ENCODE measurements at places on chromosomes 6 and 20. TPM values are rescaled to one million over a fixed set of nuclear protein-coding genes. Genes with fewer than 3 reads are reported as not detected.

The COX4I2 gene
- not detected for total RNA-seq

The NKAPL gene
- 0.85 TPM for total RNA-seq

The EPM2A gene
- total RNA-seq, result 4.0 TPM

The SFT2D1 gene
- total RNA-seq, result 29.4 TPM

The NANP gene
- 7.1 TPM for total RNA-seq

The ATP9A gene
- total RNA-seq, result 21.2 TPM

The SLC35D3 gene
- total RNA-seq, result not detected

The AKAP7 gene
- 1.6 TPM for total RNA-seq

The PSORS1C2 gene
- total RNA-seq, result not detected

The C6orf15 gene
- total RNA-seq, result not detected

The PREX1 gene
- 61.7 TPM for total RNA-seq

The ACTL10 gene
- total RNA-seq, result 1.6 TPM

The ARMC12 gene
- total RNA-seq, result 0.19 TPM

The CEP162 gene
- total RNA-seq, result 6.7 TPM

The GSTA4 gene
- 15.1 TPM for total RNA-seq

The CDH22 gene
- not detected for total RNA-seq

The ZSCAN16 gene
- total RNA-seq, result 12.1 TPM

The EFCAB8 gene
- 0.27 TPM for total RNA-seq

The C6orf141 gene
- total RNA-seq, result 11.3 TPM

The CRISP3 gene
- total RNA-seq, result not detected

The CTCFL gene
- not detected for total RNA-seq

The SASH1 gene
- 79.2 TPM for total RNA-seq

The ASIP gene
- not detected for total RNA-seq

The NEURL2 gene
- 2.0 TPM for total RNA-seq

The ADGB gene
- total RNA-seq, result not detected

The TRMT11 gene
- 10.8 TPM for total RNA-seq

The PTCRA gene
- not detected for total RNA-seq

The PCK1 gene
- not detected for total RNA-seq

The NT5E gene
- total RNA-seq, result 159 TPM

The ATP6V1G2 gene
- total RNA-seq, result 0.36 TPM
